ENCODE measurements at places on chromosomes 4 and X.

DNA sequence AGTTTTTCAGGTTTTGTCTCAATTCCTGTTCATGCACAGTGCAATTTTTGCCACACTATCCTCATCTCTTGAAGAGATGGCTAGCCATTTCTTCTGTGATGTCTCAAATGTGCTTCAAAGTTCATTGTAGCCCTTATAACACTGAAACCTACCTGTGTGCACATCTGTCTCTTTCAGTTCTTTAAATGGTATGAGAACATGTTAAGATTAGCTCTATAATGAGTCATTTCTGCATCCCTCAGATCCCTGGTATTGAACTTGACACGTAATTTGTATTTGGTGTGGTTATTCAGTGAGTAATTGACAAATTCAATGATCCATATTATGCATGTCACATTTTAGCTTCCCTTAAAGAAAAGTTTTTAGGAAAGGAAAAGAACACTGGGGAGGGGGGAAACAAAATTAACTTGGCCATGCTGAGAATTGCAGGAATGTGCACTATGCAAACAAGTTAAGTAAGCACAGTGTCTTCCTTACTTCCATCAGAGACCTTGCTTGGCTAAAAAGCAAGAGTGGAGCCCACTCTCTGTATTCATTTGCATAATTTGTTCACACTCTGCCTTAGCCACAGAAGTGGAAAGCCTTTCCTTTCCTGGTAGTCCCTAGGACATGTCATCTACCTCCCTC is 659.8 kb upstream of the MAGEB2 start:
- DNase-seq: no peak

DNA sequence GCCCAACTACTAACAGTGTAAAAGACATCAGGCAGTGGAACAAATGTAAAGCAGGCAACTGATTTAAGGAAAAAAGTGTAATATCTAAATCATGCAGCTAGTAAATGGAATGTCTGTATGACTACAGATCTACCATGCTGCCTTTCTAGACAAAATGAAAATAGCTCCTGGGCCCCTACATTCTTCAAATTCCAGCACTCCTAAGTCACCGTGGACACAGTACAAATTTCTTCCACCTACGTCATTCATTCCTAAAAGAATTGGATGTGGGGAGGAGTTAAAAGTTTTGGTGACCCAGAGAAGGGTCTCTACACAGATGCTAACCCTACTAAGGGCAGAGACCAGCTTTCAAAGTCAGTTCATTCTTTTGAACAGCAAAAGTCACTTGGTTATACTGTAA is 137.2 kb upstream of the ARHGEF9 start:
- DNase-seq: no peak

- no peak for DNase-seq
Measured at GRCh38 chr4:25343671-25344070, 31.1 kb downstream of the ZCCHC4 start.

GRCh38 chrX:27622883-27623282 is 32.7 kb downstream of the DCAF8L2 start:
- no peak for DNase-seq

DNA sequence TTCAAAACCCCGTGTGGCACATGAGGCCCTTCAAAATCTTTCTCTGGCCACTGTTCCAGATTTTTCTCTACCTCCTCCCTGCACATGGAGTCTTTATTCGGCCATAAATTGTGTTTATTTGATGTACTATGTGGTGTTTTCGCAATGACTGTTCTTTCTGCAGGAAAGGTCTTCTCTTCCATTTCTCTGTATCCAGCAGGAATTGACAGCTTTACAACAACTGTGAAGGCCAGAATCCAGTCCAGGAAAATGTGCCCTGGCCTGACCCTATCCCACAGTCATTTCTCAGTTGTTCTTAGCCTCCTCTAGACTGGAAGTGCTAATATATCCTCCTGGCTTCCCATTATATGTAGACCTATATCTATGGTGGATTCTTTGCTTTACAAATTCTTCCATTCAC is 191.4 kb downstream of the COL25A1 start:
- no peak for DNase-seq

- DNase-seq: no peak
Measured at GRCh38 chrX:39802908-39803307, 294.9 kb downstream of the BCOR start.

- no peak for DNase-seq
Measured at GRCh38 chrX:53422861-53423306, at the start of gene RIBC1. Gene RIBC1 (plus strand): TSS chrX:53422873. CDS start chrX:53426277, 3,404 bp downstream.

GRCh38 chrX:104310657-104311254 is 56.0 kb upstream of the ESX1 start:
- DNase-seq: no peak

GRCh38 chr4:96406742-96407141 is 566.8 kb downstream of the PDHA2 start:
- DNase-seq: no peak
